Right forelimb (tissue), 1 donor: ENCODE measurements at places on chromosomes 6 and 20.

DNA sequence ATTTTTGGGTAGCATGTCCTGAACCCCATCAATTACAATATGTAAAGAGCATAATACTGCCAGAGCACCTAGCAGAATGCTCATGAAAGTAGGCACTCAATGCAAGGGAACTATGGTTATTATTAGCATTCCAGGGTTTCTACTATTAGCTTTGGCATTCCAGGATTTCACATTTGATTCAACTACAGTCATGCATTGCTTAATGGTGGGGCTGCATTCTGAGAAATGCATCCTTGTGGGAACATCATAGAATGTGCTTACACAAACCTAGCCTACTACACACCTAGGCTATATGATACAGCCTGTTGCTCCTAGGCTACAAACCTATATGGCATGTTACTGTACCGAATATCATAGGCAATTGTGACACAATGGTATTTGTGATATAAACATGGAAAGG lies 247.8 kb downstream of the CD83 start:
- no peak for DNase-seq

DNA sequence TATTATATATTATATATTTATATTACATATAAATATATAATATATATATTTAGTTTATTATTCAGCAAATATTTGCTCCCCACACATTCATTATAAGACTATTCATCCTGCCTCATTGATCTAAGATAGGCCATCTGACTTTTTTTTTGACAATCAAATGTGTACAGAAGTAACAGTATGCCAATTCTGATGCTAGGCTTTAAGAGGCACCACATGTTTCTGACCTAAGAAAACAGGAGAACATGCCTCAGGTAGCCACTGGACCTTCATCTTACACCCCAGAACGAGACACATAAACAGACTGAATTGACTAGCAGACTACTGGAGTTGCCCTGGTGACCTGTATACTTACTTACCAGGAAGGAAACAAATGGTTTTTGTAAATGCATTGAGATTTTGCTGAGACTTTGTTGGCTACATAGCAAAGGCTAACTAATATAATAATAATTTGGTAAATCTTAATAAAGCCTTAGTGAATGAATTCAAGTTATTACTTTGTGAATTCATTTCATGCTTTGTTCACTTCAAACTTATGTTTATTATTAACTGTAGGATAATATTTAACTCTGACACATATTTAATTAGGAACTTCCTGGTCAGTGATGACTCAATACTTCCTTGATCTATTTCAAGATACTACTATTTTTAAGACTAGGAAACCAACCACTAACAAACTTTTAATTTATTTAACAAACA lies 13.4 kb upstream of the MYO6 start:
- DNase-seq, result no peak

DNA sequence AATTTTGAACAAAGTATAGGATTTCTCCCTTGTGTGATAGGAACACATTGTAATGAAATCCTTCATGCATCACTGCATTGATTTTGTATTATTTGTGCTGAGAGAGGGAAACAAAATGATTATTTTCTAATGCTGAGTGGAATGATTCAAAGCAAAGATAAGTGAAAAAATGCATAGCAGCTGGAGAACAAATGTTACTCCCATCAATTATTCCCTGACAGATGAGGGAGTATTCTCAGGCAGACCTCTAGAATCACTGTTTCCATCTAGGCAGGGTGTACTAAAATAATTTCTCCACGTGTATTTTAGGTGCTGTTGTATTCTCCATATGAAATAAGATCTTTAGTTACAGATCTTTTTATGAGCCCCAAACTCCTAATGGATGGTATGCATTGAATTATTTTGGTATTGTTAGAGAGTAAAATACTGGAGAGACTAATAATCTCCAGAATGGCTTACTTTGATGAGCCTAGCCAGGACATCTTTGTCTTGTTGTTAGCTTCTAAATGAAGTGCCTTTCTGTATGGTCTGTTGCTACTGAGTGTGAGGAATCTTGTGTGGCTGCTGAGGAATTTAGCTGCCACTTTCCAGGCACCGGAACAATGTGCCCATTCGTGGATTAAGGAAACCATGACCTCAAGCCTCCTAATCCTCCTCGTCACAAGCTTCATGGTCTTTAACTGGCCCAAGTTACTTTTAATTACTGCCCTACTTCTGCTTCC lies 39.6 kb downstream of the RNF217 start:
- no peak for DNase-seq

DNA sequence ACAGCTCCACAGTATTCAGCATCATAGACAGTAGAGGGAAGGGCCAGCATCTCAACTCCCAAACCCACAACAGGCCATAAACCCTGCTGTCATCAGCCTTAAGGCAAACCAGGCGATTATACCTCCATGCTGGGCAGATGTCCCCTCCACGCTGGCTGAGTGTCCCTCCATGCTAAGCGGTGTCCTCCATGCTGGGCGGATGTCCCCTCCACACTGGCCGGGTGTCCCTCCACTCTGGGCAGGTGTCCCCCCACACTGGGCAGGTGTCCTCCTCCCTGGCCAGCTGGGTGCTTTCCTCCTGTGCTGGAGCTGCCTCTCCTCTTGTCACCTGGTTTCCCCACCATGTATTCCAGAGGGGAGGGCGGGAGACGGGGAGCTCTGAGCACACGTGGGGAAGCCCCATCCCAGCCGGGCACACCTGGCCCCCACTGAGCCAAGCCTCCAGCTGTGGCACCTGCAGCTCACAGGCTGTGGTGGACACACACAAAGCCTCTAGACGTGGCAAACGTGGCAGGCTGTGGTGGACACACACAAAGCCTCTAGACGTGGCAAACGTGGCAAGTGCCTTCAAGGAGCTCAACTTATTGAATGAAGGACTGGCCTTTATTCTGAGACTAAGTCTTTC lies 197.1 kb downstream of the TAF4 start:
- no peak for DNase-seq

- DNase-seq, result no peak
These were observed 230.0 kb upstream of the SULF2 start for GRCh38 chr20:48015141-48015910.

DNA sequence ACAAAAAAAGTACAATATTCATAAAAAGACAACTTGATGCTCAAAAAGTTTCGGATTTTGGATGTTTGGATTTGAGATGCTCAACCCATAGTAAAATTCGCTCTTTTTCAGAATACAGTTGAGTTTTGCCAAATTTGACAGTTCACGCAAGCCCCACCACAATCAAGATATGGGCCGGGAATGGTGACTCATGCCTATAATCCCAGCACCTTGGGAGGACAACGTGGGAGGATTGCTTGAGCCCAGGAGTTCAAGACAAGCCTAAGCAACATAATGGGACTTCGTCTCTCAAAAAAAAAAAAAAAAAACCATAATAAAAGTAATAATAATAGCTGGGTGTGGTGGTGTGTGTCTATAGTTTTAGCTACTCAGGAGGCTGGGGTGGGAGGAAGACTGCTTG lies 51.3 kb downstream of the PHF20 start:
- DNase-seq, result no peak

DNA sequence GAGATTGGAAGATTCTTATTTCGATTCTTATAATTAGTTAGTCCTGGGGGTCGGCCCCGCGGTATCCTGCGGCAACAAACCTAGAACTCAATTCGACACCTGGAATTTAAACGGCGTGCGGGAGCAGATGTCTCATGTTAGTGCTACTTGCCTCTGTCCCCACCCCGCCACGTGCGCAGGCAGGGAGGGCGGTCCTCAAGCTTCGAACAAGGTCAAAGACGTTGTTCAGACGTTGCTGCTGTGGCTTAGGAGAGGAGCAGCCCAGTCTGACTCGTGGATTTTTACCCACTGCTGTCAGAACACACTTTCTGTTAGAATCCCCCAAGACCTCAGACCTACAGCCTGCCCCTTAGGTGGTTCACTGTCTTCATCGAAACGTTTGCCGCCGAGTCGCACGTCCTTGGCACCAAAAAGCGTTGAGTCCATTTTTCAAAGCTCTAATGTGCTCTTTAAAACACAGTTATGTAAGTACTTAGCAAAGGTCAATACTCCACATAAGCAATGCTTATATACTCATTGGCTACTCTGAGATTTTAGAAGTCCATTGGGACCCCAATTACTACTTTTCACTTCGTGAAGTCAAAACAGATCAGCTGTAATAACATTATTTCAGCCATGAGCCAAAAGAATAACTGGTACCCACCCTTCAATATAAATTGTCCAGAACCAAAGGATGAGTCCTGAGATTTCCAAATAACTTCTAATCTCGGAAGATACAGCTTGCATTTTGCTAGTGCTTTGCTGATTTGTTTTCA lies 2.7 kb upstream of the C6orf62 start:
- DNase-seq, result no peak

- DNase-seq, result no peak
These were observed 15.9 kb downstream of the NT5E start for GRCh38 chr6:85465762-85466161.

- DNase-seq, result peak; percentile 11
These were observed 14.9 kb downstream of the EBF4 start for GRCh38 chr20:2707353-2708072.

- DNase-seq, result no peak
These were observed 13.3 kb downstream of the GABBR1 start for GRCh38 chr6:29619578-29620160.

DNA sequence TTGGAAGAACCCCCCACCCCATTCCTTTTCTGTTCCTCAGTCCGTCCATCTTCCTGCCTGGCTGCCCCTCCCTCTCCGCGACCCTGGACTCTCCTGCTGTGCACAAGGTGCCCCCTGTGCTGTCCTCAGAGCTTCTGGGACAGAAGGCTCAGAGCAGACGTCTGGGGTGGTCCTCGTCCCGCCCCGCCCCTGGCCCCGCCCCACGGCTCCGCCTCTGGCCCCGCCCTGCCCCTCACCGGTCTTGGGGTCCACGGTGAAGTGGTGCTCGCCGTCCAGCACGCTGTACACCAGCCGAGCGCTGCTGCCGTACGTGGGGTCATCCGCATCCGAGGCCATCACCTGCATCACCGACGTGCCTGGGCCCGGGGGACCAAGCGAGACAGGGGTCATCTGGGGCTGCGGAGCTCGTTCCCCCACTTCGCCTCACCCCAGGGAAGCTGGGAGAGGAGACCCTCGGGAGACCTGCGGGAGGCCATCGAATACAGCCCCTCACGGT lies 81.0 kb downstream of the CDH22 start:
- no peak for DNase-seq

DNA sequence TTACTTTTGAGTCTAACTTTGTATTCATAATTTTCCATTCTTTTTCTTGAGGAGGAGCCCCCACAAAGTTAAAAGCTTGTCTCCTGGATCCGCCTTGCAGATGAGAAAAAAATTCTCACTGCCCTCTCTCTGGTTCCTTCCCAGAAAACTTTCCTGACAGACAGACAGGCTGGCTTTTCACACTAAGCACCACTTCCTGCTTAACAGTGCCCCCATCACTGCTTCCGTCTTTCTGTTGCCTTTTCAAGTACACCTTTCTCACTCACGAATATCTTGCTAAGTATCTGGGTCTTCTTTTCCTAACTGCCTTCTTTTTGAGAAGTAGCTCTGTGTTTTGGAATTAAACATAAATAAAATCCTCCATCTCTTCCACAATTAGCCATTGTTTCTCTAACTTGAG lies 19.8 kb upstream of the LMBRD1 start:
- no peak for DNase-seq

- DNase-seq, result peak; percentile 81
These were observed at the start of gene SNPH for GRCh38 chr20:1266167-1266973. SNPH (plus strand) TSS chr20:1266294; CDS start chr20:1296240, 29,946 bp downstream.

DNA sequence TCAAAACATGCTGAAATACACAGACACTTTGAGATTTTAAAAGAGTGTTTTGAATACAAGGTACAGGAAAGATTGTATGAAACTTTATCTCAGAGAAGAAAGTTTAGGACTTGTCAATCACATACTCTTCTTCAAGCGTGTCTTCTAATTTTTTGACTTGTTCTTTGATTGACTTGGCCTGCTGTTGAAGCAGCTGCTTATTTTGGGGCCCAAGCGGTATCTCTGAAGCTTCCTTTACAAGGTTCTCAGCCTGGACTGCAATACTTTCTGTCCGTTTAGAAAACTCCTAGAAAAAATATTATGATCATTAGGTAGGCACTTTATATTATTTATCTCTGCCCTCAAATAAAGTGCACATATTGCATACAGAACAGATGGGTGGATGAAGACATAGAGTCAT lies 201.3 kb downstream of the SYNE1 start:
- no peak for DNase-seq

- DNase-seq, result no peak
These were observed 491 bp downstream of the GPSM3 start for GRCh38 chr6:32191696-32192607.
